ENCODE measurements at places on chromosomes 1 and 21. TPM values are rescaled to one million over a fixed set of nuclear protein-coding genes. Genes with fewer than 3 reads are reported as not detected.

- DNase-seq: no peak
Measured at GRCh38 chr1:246659594-246660140, 64.5 kb upstream of the SCCPDH start.

DNA sequence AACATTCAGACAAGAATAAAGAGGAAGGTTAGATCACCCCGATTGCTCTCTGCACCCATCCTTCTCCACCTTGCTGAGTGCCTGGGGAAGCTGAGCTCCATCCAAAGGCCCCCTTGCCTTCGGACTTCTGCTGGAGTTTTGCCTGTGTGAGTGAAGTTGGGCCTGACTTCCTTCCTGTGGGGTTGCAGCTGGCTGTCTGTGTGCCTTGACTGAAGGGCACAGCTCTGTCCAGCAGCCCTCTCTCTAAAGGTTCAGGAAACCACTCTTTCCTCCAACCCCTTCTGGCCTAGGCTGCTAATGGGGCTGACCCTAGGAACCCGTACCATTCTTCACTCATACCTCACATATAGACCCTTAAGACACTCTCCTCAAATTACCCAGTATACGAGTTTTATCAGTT, 173.4 kb upstream of the HMCN1 start:
- DNase-seq: no peak

DNA sequence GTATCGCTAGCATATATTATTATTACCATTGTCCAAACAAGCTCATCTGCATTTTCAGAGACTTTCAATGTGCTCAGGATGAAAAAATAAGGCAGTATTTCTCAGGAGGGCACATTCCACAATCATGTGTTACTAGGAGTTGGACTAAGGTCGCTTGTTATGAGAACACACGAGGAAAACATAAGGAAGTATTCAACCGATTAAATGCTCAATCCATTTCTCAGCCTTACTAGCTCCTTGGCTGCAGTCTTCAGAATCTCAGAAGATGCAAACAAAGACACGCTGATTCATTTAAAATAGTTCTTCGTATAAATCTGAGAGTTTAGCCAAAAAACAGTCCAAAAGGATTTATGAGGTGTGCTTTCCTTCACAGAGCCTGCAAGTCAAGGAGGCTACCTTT, 82.0 kb upstream of the JAK1 start:
- no peak for DNase-seq

GRCh38 chr1:234896477-234897389, 231.9 kb downstream of the TOMM20 start:
- DNase-seq: no peak

GRCh38 chr1:208577381-208577905, 333.3 kb upstream of the PLXNA2 start:
- DNase-seq: no peak

GRCh38 chr1:227907439-227908015, 40.2 kb downstream of the WNT9A start:
- no peak for DNase-seq

- no peak for DNase-seq
Measured at GRCh38 chr1:219988387-219988786, 57.9 kb downstream of the EPRS1 start.

DNA sequence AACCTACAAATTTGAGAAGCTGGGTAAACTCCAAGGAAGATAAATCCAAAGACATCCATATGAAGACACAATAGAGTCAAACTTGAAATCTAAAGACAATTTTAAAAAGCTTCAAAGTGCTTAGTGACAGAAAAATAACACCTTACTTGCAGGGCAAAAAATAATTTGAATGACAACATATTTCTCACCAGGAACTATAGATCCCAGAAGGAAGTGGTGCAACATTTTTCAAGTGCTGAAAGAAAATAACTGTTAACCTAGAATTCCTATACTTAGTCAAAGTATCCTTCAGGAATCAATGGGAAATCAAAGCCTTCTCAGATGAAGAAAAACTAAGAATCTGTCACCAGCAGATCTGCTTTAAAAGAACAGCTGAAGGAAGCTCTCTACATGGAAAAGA, 184.4 kb downstream of the HLX start:
- DNase-seq: no peak

MYOM3 gene
- not detected for total RNA-seq

All from osteocyte (in vitro differentiated cells).